ENCODE measurements at places on chromosomes 12 and 14. TPM values are rescaled to one million over a fixed set of nuclear protein-coding genes. Genes with fewer than 3 reads are reported as not detected.

KRT8 gene
- total RNA-seq: 10.0 TPM

SYT1 gene
- total RNA-seq: 1.6 TPM

GYS2 gene
- total RNA-seq: not detected

TAS2R7 gene
- not detected for total RNA-seq

ANKS1B gene
- total RNA-seq: 7.0 TPM

COX8C gene
- total RNA-seq: not detected

RFLNA gene
- total RNA-seq: not detected

LHX5 gene
- total RNA-seq: not detected

HOXC4 gene
- 1.4 TPM for total RNA-seq

OR8S1 gene
- not detected for total RNA-seq

POTEM gene
- total RNA-seq: not detected

CDCA3 gene
- 1.9 TPM for total RNA-seq

FITM1 gene
- 4.3 TPM for total RNA-seq

NDUFA9 gene
- total RNA-seq: 78.9 TPM

LBHD2 gene
- total RNA-seq: not detected

GRCh38 chr12:50188241-50188781, 21.1 kb upstream of the CERS5 start:
- H3K36me3 ChIP-seq: no peaks in the 10 kb centered on the region
- H3K4me3 ChIP-seq: no peak overlapping the region
- no peak for DNase-seq
- H3K27ac ChIP-seq: peak overlapping the region; percentile 70
- no peaks in the 10 kb centered on the region for H3K27me3 ChIP-seq
- peaks cover 46% of the 10 kb centered on the region for H3K4me1 ChIP-seq

- H3K27me3 ChIP-seq: no peaks in the 10 kb centered on the region
- DNase-seq: no peak
- no peak overlapping the region for H3K27ac ChIP-seq
- no peak overlapping the region for H3K4me3 ChIP-seq
Observed at GRCh38 chr12:2221030-2221621, 168.3 kb downstream of the CACNA1C start.

DNA sequence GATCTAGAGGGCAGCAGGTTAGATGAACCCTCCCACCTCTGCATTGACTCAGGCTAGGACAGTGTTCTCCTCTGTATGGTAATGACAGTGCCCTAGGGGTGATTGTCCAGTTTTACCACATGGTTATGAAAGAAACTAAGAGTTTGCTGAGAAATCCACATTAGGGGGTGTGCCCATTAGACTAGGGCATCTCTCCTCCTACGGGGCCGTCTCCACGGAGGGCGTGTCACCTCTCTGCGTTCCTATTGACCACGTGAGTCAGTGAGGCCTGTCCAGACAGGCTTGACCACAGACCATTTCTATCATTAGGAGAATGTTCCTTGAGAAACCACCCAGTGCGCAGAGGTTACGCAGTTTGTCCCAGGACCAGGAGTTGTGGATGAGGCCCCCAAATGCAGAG, 8.3 kb downstream of the MVK start:
- H3K4me3 ChIP-seq: no peak overlapping the region
- no peaks in the 10 kb centered on the region for H3K27me3 ChIP-seq
- H3K4me1 ChIP-seq: no peaks in the 10 kb centered on the region
- no peak for DNase-seq

DNA sequence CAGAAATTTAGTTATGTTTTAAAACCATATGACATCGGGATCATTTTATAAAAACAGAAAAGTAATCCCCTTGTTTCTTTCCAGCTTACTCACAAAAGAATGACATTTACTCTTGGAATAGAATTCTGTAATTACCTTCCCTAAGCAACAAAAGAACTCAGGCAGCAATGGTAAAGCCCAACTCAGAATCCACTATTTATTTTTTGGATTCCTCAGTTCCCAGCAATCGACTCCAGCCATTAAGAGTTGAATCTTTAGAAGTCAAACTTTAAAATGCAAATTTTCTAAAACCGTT, 65.9 kb downstream of the FOXN3 start:
- H3K4me3 ChIP-seq: no peak overlapping the region
- no peak for DNase-seq
- H3K4me1 ChIP-seq: peaks cover 64% of the 10 kb centered on the region
- no peaks in the 10 kb centered on the region for H3K27me3 ChIP-seq
- no peaks in the 10 kb centered on the region for H3K36me3 ChIP-seq

GRCh38 chr14:68016255-68016914, 196.8 kb downstream of the RAD51B start:
- H3K4me1 ChIP-seq: no peaks in the 10 kb centered on the region
- H3K27ac ChIP-seq: no peak overlapping the region
- no peak for DNase-seq
- H3K27me3 ChIP-seq: no peaks in the 10 kb centered on the region

DNA sequence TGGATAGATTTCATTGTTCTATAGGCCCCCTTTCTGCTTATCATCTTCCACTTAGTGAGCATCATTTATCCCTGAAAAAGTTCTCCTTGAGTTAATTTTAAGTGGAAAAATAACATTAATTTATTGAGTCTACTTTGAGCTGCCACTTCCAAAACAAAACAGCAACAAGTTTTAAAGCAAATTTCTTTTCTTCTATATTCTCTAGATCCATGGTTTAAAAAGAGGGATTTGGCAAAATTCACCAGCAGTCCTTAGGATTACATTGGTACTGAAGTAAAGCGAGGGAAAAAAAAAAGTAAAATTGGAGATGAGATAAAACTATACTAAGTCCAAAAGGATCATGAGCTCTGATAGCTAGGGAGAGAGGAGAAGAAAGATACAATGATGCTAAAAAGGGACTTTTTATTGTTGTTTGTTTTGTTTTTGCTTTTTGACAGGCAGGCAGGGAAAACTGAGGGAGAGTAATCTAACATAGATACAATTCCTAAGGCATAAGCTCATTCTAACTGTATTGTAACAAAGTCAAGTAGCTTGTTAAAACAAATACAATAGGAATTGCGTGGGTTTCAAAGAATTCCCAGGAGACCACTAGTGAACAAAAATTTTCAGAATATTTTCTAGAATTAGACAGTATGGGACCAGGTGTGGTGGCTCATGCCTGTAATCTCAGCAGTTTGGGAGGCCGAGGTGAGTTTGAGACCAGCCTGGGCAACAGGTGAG, 19.2 kb upstream of the PLEKHA5 start:
- DNase-seq: no peak
- no peaks in the 10 kb centered on the region for H3K36me3 ChIP-seq
- H3K27ac ChIP-seq: no peak overlapping the region
- H3K27me3 ChIP-seq: no peaks in the 10 kb centered on the region

DNA sequence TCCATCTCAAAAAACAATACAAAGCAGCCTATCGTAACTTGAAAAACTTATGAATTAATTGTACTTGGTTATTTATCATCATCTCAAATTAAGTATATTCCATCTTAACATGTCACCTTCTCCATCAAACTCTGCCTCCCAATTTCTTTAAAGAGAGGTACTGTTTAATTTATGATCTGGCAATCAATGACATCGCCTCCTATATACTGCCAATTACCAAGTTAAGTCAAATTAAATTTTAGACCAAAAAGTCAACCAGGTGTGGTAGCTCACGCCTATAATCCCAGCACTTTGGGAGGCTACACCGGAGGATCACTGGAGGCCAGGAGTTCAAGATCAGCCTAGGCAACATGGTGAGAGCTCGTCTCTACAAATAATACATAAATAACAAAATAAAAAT, 37.7 kb downstream of the HECTD1 start:
- no peak for DNase-seq
- H3K27me3 ChIP-seq: no peaks in the 10 kb centered on the region
- H3K4me3 ChIP-seq: no peak overlapping the region
- H3K27ac ChIP-seq: no peak overlapping the region
- no peaks in the 10 kb centered on the region for H3K4me1 ChIP-seq
- H3K36me3 ChIP-seq: no peaks in the 10 kb centered on the region

DNA sequence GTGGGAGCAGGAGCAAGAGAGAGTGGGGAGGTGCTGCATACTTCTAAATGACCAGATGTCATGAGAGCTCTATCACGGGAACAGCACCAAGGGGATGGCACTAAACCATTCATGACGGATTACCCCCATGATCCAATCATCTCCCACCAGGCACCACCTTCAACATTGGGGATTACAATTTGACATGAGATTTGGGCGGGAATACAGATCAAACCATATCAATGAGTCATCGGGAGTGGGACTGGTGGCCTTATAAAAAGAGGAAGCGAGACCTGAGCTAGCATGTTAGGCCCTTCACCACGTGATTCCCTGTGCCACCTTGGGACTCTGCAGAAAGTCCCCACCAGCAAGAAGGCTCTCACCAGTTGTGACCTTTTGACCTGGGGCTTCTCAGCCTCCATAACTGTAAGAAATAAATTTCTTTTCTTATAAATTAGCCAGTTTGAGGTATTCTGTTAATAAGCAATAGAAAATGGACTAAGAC, 28.7 kb downstream of the COX8C start:
- peak; percentile 82 for DNase-seq
- no peak overlapping the region for H3K4me3 ChIP-seq
- no peaks in the 10 kb centered on the region for H3K4me1 ChIP-seq
- no peaks in the 10 kb centered on the region for H3K36me3 ChIP-seq
- H3K27me3 ChIP-seq: no peaks in the 10 kb centered on the region

GRCh38 chr14:70988452-70988851, 81.2 kb downstream of the PCNX1 start:
- H3K4me1 ChIP-seq: peaks cover 7% of the 10 kb centered on the region
- H3K4me3 ChIP-seq: no peak overlapping the region
- no peaks in the 10 kb centered on the region for H3K27me3 ChIP-seq
- peaks cover 12% of the 10 kb centered on the region for H3K36me3 ChIP-seq
- DNase-seq: no peak

GRCh38 chr12:19227190-19227879, 97.8 kb downstream of the PLEKHA5 start:
- H3K27me3 ChIP-seq: no peaks in the 10 kb centered on the region
- no peak overlapping the region for H3K27ac ChIP-seq
- no peaks in the 10 kb centered on the region for H3K4me1 ChIP-seq
- H3K36me3 ChIP-seq: no peaks in the 10 kb centered on the region

DNA sequence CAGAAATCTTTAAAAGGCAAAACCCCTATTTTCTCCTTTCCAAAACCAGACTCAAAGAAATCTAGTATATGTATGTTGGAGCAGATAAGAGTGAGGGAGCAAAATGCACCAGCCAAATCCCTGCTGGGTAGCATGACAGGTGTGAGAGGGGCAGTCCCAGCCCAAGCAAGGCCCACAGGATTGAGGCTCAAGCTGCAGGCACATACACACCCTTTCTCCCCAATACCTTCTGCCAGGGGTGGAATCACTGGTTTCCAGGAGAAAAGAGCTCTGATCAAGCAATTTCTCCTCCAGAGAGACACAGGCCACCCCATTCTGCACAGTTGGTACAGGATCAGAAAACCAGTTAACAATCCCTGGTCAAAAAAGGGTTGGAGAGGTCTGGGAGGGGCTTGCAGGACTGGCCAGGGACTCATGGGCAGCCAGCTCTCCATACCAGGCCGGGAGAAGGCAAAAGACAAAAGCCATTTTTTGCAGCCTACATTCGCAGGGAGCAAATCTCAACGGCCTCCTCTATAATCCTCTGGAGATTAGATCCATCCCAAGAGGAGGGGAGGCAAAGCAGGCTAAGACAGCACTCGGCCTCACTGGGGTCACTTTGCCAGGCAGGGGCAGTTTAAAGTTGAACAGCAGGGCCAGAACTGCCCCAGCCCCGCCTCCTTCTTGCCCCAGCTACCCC, 2.1 kb downstream of the KMT2D start:
- peak overlapping the region; percentile 95 for H3K4me3 ChIP-seq
- H3K36me3 ChIP-seq: peaks cover 17% of the 10 kb centered on the region
- H3K27me3 ChIP-seq: no peaks in the 10 kb centered on the region
- DNase-seq: no peak
- peak overlapping the region; percentile 6 for H3K27ac ChIP-seq

- no peaks in the 10 kb centered on the region for H3K27me3 ChIP-seq
- no peak for DNase-seq
Observed at GRCh38 chr12:6207259-6207925, 7.2 kb downstream of the CD9 start.

GRCh38 chr14:24071836-24072430, 571 bp downstream of the CPNE6 start:
- H3K27ac ChIP-seq: no peak overlapping the region
- no peaks in the 10 kb centered on the region for H3K36me3 ChIP-seq
- H3K4me1 ChIP-seq: no peaks in the 10 kb centered on the region
- H3K27me3 ChIP-seq: no peaks in the 10 kb centered on the region
- peak; percentile 50 for DNase-seq

GRCh38 chr12:14695715-14696141, 671 bp downstream of the GUCY2C start:
- no peaks in the 10 kb centered on the region for H3K27me3 ChIP-seq
- H3K36me3 ChIP-seq: no peaks in the 10 kb centered on the region
- H3K4me3 ChIP-seq: no peak overlapping the region
- DNase-seq: no peak

GRCh38 chr14:104326848-104327247, 188.5 kb downstream of the KIF26A start:
- no peak overlapping the region for H3K4me3 ChIP-seq
- H3K27me3 ChIP-seq: no peaks in the 10 kb centered on the region
- H3K4me1 ChIP-seq: no peaks in the 10 kb centered on the region
- no peak overlapping the region for H3K27ac ChIP-seq
- no peaks in the 10 kb centered on the region for H3K36me3 ChIP-seq

DNA sequence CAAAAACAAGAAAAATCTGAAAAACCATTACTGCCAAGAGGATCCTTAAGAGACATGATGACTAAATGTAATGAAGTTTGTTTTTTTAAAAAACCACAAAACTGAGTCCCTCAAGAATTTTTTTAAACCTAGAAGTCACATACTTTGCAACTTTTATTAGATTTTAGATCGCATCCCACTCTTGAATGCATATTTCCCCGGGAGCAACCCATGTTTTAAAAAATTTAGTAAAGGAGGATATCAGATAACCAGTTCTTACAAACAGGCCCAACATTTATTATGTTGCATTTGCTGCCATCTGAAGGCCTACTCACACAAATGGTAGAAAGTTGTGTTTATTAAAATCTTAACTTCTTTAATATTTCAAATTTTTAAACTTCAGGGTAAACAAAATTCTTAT, 44.3 kb upstream of the CCT2 start:
- H3K4me3 ChIP-seq: no peak overlapping the region
- peaks cover 18% of the 10 kb centered on the region for H3K36me3 ChIP-seq
- H3K27ac ChIP-seq: no peak overlapping the region

DNA sequence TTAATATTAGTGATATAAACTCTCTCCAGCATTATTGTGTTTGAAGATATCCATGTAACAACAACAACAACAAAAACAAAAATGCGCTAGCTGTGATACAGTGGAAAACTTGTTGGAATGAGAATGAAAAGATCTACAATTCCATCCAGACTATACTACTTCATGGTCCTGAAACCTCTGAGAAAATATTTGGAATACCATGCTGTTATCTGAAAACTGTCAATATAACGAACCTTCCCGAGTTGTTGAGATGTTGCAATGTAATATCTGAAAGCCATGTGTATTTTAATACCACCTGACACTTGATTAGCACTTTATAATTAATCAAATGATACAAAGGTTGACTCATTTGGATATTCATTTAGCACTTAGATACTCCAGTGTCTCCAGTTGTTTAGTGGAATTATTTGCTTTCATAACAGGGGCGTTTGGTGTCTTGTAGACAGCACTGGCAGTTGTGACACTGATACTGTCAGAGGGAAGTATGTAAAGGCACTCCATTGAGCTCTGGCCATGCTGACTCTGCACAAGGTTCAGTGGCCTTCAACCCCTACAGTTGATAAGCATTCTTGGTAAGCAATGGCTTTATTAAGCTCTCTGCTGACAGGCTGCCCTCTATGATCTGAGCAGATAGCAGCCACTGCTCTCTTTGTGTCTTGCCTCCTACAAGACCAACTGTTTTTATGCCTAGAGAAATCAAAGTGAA, 447.1 kb upstream of the SEL1L start:
- H3K4me3 ChIP-seq: no peak overlapping the region
- H3K27me3 ChIP-seq: no peaks in the 10 kb centered on the region
- H3K27ac ChIP-seq: no peak overlapping the region
- no peak for DNase-seq

Measured in spleen (tissue), 13 donors.